ENCODE measurements at places on chromosomes 2 and 18.
A peak's percentile ranks its signal among the peaks of the same experiment; 100 is the strongest.

GRCh38 chr2:29528891-29529520 lies 392.4 kb downstream of the ALK start:
- no peaks in the 10 kb centered on the region for H3K27me3 ChIP-seq
- H3K27ac ChIP-seq: no peak overlapping the region
- H3K4me1 ChIP-seq: peaks cover 20% of the 10 kb centered on the region

DNA sequence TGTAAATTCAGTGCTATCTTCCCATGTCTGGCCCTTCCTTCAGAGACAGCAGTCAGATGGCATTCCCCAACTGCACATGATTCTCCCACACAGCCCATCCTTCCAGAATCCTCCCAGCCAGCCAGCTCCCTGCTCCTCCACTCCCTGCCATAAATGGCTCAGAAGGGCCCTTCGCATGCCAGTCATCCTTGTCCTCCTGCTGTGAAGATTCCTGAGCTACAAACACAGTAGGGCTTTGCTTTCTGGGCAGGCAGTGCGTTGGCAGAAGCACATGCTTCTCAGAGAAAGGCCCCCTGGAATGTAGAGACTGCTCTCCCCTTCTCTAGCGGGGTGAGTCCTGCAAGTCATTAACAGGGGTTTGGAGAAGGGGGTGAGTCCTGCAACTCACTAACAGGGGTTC lies 71.9 kb downstream of the TEX51 start:
- peaks cover 16% of the 10 kb centered on the region for H3K4me1 ChIP-seq
- no peaks in the 10 kb centered on the region for H3K27me3 ChIP-seq
- DNase-seq: no peak
- H3K27ac ChIP-seq: no peak overlapping the region
- no peak overlapping the region for H3K4me3 ChIP-seq

- no peaks in the 10 kb centered on the region for H3K4me1 ChIP-seq
- H3K36me3 ChIP-seq: no peaks in the 10 kb centered on the region
- no peak for DNase-seq
- no peak overlapping the region for H3K27ac ChIP-seq
Observed at GRCh38 chr2:8064603-8065002, 617.3 kb upstream of the ID2 start.

DNA sequence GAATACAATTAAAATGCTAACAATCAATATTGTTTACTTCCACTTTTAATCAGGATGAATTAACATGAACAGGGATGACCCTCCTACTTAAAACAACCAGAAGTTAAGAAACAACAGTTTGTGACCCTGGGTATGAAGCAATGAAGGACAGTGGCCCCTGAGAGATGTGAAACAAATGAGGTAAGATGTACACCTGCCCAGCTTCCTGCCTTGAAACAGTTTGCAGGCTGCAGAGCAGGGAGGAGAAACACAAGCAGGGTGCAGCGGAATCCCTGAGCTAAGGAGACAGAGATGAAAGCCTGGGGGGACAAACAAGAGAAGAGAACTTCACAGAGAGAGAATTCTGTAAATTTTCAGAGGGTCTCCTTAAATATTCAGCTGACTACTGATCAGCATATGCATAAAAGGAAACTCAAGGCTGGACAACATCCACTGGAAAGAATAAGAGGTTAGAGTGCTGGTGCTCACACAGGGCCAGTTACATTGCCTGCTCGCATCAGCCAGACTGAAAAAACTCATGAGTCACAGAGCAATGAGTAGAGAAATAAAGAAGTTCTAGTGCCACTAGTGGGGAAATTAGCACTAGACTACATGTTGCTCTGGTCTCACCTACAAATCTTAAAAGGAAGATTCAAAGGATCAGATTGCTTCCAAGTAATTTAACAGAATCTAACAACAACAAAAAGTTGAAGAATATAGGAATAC lies 106.4 kb downstream of the PID1 start:
- H3K27ac ChIP-seq: peak overlapping the region; percentile 76
- H3K4me1 ChIP-seq: peaks cover 46% of the 10 kb centered on the region
- no peak for DNase-seq
- no peaks in the 10 kb centered on the region for H3K27me3 ChIP-seq

- no peak overlapping the region for H3K27ac ChIP-seq
- H3K4me1 ChIP-seq: no peaks in the 10 kb centered on the region
- H3K4me3 ChIP-seq: no peak overlapping the region
- no peaks in the 10 kb centered on the region for H3K27me3 ChIP-seq
- no peak for DNase-seq
Observed at GRCh38 chr2:145108361-145108778, 588.5 kb upstream of the ZEB2 start.

- H3K27me3 ChIP-seq: no peaks in the 10 kb centered on the region
- no peak for DNase-seq
- no peak overlapping the region for H3K4me3 ChIP-seq
- no peaks in the 10 kb centered on the region for H3K36me3 ChIP-seq
- no peak overlapping the region for H3K27ac ChIP-seq
- peaks cover 5% of the 10 kb centered on the region for H3K4me1 ChIP-seq
Observed at GRCh38 chr2:138718405-138718804, 61.8 kb downstream of the NXPH2 start.

DNA sequence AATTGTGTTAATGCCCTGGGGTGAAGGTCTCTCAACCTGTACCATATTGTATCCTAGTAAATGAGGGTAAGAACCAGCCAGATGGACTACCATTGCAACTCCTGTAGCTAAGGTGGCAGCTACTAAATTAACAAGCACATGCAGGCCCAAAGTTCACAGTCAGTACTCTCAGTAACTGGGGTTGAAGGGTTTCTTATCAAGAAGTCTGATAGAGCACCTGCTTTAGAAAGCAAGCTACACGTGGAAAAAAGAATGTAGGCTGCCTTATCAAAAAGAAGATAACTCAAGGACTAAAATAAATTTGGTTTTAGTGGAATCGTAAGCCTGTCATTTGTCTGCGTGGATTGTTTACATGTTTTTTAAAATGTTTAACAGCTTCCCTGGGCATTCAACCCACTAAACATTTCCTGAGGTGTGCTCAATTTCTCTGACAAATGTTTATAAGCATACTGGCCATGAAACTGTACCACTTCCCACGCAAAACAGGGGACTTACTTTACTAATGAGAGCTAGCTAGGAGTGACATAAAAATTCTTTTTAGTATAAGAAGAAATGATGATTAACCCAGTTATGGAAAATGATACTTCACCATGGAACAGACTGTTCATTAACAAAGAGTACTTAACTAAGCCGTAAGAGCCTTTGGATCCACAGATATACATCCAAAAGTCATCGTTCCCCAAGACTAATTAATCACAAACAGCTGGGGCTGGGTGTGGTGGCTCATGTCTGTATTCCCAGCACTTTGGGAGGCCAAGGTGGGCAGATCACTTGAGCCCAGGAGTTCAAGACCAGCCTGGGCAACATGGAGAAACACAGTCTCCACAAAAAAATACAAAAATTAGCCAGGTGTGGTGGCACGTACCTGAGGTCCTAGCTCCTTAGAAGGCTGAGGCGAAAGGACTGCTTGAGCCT lies 36.5 kb downstream of the LPIN2 start:
- H3K36me3 ChIP-seq: no peaks in the 10 kb centered on the region
- no peaks in the 10 kb centered on the region for H3K27me3 ChIP-seq
- H3K4me1 ChIP-seq: peaks cover 69% of the 10 kb centered on the region

DNA sequence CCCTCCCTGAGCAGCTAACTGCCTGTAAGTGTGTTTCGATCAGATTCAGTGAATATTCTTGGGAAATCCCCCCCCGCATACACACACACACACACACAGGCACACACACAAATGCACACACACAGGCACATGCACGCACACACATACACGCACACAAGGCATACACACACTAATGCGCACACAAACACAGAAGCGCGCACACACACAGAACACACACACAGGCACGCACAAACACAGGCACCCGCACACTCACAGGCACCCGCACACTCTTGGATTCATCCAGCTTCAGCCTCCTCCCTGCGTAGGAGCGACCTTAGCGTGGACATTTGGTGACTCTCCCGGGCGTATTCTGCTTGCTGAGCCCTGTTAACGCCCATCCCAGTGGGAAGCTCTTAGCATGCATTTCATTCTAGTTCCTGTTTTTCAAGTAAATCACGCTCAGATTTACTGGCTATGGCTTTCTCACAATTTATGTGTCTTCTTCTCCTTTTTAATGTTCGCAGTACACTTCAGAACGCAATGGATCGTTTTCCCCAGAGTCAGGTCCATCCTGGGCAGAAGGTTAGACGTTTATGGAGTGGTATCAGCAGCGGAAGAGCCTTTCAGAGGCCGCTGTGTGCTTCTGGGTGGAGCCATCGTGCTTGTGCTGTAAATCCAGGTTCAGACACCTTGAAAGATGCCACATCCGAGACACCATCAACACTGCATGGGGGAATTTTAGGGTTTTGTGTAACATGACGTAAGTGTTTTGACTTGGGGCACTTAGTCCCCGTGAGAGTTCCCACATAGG lies 656.6 kb downstream of the GALR1 start:
- no peaks in the 10 kb centered on the region for H3K36me3 ChIP-seq
- no peak overlapping the region for H3K4me3 ChIP-seq
- no peak for DNase-seq
- H3K27me3 ChIP-seq: no peaks in the 10 kb centered on the region
- H3K27ac ChIP-seq: no peak overlapping the region
- no peaks in the 10 kb centered on the region for H3K4me1 ChIP-seq

GRCh38 chr18:49096021-49096420 lies 145.3 kb upstream of the SMAD7 start:
- no peak overlapping the region for H3K4me3 ChIP-seq
- no peaks in the 10 kb centered on the region for H3K4me1 ChIP-seq
- H3K36me3 ChIP-seq: peaks cover 9% of the 10 kb centered on the region
- H3K27me3 ChIP-seq: no peaks in the 10 kb centered on the region
- H3K27ac ChIP-seq: no peak overlapping the region
- DNase-seq: no peak

DNA sequence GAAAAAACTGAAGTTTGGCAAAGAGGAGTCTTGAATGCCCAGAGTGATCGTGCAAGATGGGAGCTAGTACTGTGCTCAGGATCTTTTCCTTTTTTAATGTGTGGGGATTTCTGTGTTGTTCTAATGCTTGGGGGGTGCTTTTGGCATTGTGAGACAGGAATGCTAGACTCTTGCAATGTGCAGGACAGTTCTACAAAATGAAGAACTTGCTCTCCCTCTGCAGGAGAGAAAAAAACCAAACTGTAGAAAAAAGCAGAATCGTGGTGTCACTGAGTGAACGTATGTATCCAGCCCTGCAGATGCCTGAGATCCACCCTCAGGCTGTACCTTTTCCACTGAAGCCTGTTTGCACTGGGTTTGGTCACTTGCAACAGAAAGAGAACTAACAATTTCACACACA lies 12.1 kb upstream of the TTC39C start:
- no peak overlapping the region for H3K4me3 ChIP-seq
- H3K27ac ChIP-seq: no peak overlapping the region
- no peaks in the 10 kb centered on the region for H3K36me3 ChIP-seq

DNA sequence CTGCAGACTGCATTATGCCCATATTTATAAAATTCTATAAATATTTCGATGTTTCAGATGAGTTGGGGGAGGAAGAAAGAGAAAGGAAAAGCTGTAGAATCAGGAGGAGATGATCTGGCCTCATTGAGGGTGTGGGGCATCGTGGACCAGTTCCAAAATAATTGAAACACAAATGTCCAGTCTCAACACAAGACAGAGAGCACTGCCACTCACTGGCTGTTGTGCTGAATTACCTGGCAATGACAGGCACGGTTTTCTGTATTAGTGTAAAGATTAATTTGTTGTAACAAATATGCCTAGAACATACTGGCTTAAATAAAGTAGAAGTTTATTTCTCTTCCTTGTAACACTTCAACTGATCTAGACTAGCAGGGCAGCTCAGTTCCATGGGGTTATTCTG lies 24.1 kb downstream of the POLE4 start:
- H3K27me3 ChIP-seq: no peaks in the 10 kb centered on the region
- no peak overlapping the region for H3K4me3 ChIP-seq
- H3K27ac ChIP-seq: no peak overlapping the region
- no peaks in the 10 kb centered on the region for H3K36me3 ChIP-seq

DNA sequence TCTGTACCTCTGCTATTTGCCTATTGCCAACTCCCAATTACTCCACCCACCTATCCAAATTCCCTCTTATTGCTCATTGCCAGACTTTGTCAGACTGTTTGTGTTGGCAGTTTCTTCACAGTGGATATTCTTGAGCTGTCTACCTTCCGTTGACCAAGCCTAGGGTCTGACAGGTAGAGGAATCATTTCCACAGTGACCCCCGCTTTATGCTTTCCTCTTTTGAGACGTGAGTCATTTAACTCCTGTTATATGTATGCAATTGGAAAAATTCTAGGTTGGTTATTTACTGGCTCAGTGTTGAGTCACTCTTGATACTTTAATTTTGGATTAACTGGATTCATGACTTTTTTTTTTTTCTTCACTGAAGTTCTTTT lies 187.7 kb downstream of the IRS1 start:
- H3K27me3 ChIP-seq: no peaks in the 10 kb centered on the region
- no peak overlapping the region for H3K27ac ChIP-seq
- peaks cover 4% of the 10 kb centered on the region for H3K4me1 ChIP-seq
- DNase-seq: no peak
- H3K4me3 ChIP-seq: no peak overlapping the region

GRCh38 chr18:74613381-74613780 lies 15.7 kb downstream of the ZNF407 start:
- no peak overlapping the region for H3K27ac ChIP-seq
- H3K4me1 ChIP-seq: no peaks in the 10 kb centered on the region
- H3K36me3 ChIP-seq: no peaks in the 10 kb centered on the region
- no peak for DNase-seq

GRCh38 chr2:173953047-173953424 lies 12.1 kb downstream of the SP3 start:
- no peak overlapping the region for H3K27ac ChIP-seq
- DNase-seq: no peak
- peaks cover 9% of the 10 kb centered on the region for H3K36me3 ChIP-seq

DNA sequence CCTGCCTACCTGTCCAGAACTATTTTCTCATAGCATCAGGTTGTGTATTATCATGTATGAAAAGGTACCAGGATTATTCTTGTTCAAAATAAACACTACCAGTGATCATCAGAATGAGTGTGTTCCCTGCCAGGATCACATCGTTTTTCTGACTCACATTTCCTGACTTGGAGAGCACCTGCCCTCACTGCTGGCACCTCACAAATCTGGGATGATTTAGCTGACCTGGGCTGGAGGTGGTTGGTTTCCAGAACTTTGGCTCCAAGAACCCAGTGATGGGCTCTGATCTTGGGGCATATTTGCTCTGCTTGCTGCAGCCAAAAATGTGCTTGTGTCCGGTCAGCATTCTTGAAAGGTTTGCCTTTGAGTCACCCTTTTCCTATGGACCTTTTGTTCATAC lies 836.3 kb upstream of the ACVR2A start:
- DNase-seq: no peak
- no peak overlapping the region for H3K27ac ChIP-seq
- H3K27me3 ChIP-seq: no peaks in the 10 kb centered on the region
- no peaks in the 10 kb centered on the region for H3K4me1 ChIP-seq
- H3K36me3 ChIP-seq: no peaks in the 10 kb centered on the region
- no peak overlapping the region for H3K4me3 ChIP-seq

- H3K27me3 ChIP-seq: no peaks in the 10 kb centered on the region
- H3K36me3 ChIP-seq: no peaks in the 10 kb centered on the region
- H3K4me1 ChIP-seq: no peaks in the 10 kb centered on the region
Observed at GRCh38 chr18:26190506-26190905, 35.7 kb upstream of the TAF4B start.

- H3K36me3 ChIP-seq: no peaks in the 10 kb centered on the region
- DNase-seq: no peak
- no peaks in the 10 kb centered on the region for H3K27me3 ChIP-seq
- no peak overlapping the region for H3K4me3 ChIP-seq
- no peaks in the 10 kb centered on the region for H3K4me1 ChIP-seq
Observed at GRCh38 chr18:48887905-48888772, 62.6 kb downstream of the SMAD7 start.

GRCh38 chr2:57821088-57821487 lies 225.5 kb upstream of the VRK2 start:
- no peak overlapping the region for H3K27ac ChIP-seq
- DNase-seq: no peak
- H3K4me3 ChIP-seq: no peak overlapping the region
- H3K36me3 ChIP-seq: no peaks in the 10 kb centered on the region

Measured in liver (tissue), 10 donors.